ENCODE measurements at places on chromosomes 16 and 17. TPM values are rescaled to one million over a fixed set of nuclear protein-coding genes. Genes with fewer than 3 reads are reported as not detected.

TMEM100 gene
- total RNA-seq: 7.6 TPM

RNF112 gene
- total RNA-seq: 2.3 TPM

ELMO3 gene
- 0.58 TPM for total RNA-seq

CCDC43 gene
- total RNA-seq: 18.0 TPM

SLC13A5 gene
- under 0.01 TPM for total RNA-seq

SOX8 gene
- 1.1 TPM for total RNA-seq

All from pericardium fibroblast (primary cell).